ENCODE measurements at places on chromosomes 16 and 17.
A peak's percentile ranks its signal among the peaks of the same experiment; 100 is the strongest.

- no peak for DNase-seq
Measured at GRCh38 chr16:57380671-57381462, 8.6 kb downstream of the CX3CL1 start.

DNA sequence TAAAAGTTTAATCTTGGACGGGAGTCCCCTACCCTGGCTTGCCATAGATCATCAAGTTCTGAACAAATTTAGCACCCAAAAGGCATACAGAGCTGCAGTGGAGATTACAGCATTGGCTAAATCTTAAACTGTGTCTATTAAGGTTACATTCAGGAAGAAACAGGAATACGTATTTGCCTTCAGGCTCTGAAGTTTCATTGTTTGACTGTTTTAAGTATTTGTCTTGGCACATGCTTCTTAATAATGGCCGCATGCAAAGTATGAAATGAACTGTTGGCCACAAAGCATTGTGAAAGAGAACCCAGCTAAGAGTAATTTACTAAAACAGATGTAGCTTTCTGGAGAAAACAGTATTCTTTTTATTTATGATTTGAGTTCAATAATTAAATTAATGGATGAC is 63.9 kb upstream of the CNEP1R1 start:
- peak; percentile 17 for DNase-seq

GRCh38 chr17:52532373-52532772 is 373.9 kb upstream of the CA10 start:
- no peak for DNase-seq

- DNase-seq, result no peak
Measured at GRCh38 chr16:87032554-87032953, 284.6 kb downstream of the C16orf95 start.

- no peak for DNase-seq
Measured at GRCh38 chr16:88118376-88118775, 167.1 kb downstream of the BANP start.

GRCh38 chr17:58730937-58731336 is 24.7 kb upstream of the PPM1E start:
- no peak for DNase-seq

GRCh38 chr17:37225465-37225864 is 150.3 kb upstream of the C17orf78 start:
- DNase-seq, result no peak

DNA sequence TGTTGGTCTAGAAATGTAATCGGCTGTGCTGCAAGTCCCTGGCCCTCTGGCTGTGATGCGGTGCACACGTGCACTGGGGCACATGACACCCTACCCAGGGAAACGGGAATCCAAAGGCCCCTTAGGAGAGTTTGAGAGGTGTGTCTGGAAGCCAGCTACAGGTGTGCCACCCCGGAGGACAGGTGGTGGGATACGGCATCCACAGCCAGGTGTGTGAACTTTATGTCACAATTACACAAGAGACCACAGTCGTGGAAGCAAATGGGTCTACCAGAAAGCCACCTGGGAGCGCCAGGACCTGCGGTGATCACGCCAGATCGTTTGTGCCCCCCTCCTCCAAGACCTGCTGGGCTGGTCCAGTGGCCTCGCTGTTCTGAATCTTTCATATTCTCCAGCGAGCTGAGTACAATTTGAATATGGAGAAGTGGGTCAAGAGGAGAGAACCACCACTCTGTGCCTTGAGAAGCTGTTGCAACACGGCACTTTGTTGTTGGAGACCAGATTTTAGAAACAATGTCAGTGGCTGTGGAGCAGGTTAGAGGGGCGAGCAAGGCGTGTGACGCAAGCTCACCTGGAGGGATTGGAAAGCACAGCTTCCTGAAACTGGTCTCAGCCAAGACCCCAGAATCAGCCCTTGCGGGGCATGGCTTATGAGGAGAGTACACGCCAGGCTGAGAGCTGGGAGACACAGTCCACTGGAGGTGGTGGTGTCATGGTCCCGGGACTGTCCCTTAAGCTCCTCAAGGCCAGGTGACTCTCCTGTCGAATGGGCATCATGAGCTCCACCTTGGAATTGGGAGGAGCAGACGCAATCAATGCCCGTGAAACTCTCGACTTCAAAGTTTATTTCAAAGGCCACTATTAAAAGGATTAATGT is 37.4 kb downstream of the COX4I1 start:
- no peak for DNase-seq

DNA sequence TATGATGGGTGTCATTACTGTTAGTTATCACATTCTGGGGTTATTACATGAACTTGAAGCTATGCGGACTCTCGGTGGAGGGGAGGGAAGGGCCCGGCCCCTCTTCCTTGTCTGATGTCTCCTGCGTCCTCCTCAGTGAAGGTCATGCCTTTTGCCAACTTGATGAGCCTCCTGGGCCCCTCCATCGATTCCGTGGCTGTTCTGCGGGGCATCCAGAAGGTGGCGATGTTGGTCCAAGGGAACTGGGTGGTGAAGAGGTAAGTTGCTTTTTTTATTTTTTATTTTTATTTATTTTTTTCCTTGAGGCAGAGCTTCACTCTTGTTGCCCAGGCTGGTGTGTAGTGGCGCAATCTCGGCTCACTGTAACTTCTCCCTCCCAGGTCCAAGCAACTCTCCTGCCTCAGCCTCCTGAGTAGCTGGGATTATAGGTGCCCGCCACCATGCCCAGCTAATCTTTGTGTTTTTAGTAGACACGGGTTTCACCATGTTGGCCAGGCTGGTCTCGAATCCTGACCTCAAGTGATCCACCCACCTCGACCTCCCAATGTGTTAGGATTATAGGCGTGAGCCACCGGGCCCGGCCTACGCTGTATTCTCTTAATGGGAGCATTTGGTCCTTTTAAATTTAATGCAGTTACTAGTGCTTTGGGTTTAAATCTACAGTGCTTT is 21.6 kb downstream of the POLR3E start:
- no peak for DNase-seq

GRCh38 chr16:57072616-57073275 is 19.6 kb upstream of the CPNE2 start:
- peak; percentile 41 for DNase-seq

GRCh38 chr17:73231395-73231794 is 30.3 kb downstream of the CPSF4L start:
- peak; percentile 40 for DNase-seq

- DNase-seq, result no peak
Measured at GRCh38 chr17:45336390-45337182, 19.8 kb upstream of the MAP3K14 start.

DNA sequence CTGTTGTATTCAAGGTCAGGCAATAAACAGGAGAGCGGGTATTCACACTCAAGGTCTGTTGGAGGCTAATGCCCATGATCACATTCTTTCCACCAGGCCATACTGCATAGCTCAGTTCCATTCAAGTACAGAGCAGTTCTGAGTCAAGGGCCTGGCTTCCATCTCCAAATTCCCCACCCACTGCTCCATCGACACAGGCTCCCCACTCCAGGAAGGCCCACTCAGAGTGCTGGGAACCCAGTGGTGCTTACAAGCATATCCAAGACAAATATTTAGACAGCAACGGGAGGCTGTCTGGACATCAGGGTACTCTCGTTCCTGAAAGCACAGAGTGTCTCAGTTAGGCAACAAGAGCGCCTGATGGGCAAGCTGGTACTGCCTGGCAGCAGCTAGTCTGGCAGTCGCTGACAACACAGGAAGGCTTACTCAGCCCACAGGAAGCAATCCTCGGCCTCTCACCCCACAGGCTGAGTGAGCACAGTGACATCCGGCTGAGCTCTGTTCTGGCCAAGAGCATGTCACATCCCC is 40.9 kb downstream of the RFFL start:
- DNase-seq, result peak; percentile 15

GRCh38 chr16:8950580-8951077 is 13.1 kb downstream of the USP7 start:
- DNase-seq, result no peak

- peak; percentile 30 for DNase-seq
Measured at GRCh38 chr17:76384987-76385891, 830 bp downstream of the SPHK1 start.

All from tongue (tissue), 3 donors.